ENCODE measurements at places on chromosomes 12 and 14.
A peak's percentile ranks its signal among the peaks of the same experiment; 100 is the strongest.

- peak; percentile 64 for DNase-seq
Observed at GRCh38 chr14:104865631-104866441, 768 bp downstream of the CEP170B start.

DNA sequence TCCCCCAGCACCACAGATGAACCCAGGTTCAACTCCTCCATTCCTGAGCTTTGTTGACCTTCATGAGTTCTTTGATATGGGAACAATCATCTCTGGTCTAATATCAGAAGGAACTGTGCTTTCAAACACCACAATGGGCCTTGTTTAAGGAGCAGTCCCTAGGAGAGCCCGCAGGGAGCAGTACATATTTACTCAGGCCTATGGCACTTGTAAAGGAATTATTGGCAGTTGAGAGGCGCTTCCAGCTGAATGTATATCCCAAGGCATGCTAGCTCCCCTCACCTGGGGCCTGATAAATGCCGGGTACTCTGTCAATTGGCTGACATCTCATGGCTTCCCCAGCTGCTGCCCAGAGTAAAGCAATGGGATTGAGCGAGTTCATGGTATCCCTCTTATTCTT, 76.2 kb downstream of the ZFP36L1 start:
- DNase-seq: no peak

GRCh38 chr14:21102521-21103410, 1.9 kb downstream of the TMEM253 start:
- DNase-seq: no peak

DNA sequence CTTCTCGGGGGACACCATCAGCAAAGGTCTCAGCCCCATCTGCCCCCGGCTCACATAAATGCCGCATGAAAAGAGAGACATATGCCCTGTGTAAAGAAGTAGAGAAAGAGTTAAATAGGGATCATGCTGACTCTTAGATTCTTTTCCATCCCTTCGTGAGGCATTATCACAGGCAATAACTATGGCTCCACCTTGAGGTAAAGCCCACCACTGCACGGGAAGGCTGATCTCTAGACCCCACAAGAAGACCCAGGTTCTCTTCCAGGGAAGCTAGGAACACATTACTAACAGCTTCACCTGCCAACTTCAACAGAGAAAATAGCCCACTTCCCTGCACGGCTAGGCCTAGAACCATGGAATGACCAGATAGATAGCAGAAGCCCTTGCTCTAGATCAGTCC, 14.1 kb upstream of the NOP2 start:
- no peak for DNase-seq

DNA sequence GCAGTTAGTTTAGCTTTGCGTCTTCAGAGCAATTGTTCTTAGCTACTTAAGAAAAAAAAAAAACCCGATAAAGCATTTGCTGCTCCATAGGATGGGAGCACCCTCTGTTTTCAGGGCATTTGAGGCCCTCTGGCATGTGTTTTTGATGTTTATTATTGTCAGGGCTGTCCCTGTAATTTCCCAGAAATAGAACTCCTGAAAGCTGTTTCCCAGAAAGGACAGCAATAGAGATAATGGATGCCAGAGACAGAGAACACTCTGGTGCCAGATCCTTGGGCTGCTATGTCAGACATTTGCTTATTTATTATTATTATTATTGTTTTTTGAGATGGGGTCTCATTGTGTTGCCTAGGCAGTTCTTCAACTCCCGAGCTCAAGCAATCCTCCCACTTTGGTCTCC, 201.3 kb downstream of the ALG10 start:
- DNase-seq: no peak

GRCh38 chr14:22593189-22593588, 4.2 kb upstream of the DAD1 start:
- DNase-seq: no peak

DNA sequence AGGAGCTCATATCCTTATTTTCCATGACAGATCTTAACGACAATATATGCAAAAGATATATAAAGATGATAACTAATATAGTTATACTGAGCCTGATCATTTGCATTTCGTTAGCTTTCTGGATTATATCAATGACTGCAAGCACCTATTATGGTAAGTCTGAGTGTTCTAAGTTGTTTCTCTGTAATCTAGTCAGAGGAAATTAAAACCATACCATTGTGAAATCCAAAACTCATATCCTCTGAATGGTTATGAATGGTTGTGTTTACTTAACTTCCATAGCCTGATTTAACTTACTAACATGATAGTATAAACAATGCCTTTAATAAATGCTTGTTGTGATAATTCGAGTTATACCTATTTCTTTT, 760 bp downstream of the TMEM19 start:
- DNase-seq: no peak

DNA sequence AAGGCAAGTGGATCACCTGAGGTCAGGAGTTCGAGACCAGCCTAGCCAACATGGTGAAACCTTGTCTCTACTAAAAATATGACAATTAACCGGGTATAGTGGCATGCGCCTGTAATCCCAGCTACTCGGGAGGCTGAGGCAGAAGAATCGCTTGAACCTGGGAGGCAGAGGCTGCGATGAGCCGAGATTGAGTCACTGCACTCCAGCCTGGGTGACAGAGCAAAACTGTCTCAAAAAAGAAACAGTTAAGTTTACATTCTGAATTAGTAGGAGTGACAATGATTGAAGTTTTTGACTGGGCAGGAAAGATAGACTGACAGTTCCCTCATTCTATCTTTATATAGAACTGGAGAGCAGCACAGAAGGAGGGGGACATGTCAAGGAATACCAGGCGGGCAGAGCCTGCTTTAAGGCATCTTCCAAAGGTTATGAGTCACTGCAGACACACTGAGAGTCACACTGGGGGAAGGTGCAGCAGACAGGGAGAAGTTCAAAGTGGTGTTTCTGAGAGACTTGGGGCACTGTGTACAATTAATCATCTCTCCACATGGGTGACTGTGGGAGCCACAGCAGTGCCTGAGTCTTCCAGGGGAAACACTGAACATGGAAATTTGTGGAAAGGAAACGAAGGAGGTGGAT, 42.8 kb upstream of the RNASE3 start:
- DNase-seq: no peak

DNA sequence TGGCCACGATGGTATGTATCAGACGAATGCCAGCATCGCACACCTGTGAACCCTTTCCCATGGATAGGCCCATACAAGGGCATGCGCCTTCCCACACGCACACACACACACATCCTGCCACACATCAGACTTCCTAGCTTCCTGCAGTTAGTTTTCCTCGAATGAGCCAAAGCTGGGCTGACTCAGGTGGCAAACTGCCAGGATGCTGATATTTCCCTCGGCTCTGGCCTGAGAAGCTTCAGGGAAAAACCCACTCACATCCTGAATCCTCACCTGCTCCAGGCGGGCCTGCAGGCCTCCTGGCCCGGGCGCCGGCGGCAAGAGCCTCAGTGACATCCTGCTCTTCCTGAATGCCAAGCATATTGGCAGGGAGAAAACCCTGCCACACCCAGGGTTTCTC, 22.4 kb downstream of the CALM1 start:
- peak; percentile 79 for DNase-seq

DNA sequence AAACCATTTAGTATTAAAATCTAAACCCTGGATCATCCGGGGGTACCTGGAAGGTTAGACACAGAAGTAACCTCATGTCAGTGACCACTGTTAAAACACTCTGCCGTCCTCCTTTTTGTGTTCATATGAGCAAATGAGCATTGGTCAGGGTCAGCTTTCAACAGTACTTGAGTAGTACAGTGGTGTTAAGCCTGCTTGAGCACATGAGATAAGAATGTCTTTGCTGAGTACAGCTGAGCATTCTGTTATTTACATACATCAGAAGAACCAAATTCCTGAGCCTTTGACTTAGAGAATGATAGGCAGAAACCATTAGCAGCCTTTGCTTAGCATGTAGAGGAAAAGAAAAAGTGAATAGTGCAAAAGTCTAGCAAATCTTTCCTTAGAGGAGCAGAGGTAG, 38.6 kb upstream of the LRTM2 start:
- no peak for DNase-seq

DNA sequence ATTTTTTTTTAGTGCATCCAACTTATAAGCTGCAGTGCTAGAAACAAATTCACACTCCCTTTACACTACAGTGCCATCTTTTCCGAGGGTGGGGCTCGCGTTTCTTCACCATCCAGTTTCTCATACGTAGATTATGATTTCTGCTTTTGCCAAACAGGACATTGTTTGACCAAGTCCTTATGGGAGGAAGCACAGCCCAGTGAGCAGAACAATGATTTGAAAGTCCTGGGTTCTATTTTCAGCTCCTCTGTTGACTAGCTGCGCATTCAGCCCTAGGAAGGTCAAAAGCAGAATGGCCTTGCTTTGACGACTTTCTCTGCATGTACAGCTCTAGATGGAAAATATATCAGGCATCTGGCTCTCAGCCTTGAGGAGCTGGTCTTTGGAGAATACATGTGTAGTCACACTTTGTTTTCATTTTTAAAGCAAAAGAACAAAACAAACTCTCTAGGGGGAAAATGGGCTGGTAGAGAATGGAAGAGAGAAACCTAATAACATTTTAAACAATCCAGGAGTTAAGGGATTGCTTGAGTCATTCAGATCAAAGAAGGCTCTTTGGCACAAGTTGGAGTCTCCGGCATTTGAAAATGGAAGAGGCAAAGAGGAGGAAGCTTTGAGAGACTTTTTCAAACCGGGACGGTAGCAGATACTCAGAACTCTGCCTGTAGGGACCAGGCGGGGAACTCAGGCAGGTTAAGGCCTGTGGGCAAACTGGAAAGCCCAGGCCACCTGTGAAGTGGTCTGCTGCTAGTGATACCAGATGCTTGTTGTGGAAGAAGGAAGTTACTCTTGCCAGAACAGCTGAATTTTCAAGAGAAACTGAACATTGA, 257.3 kb upstream of the PLEKHG7 start:
- no peak for DNase-seq

- DNase-seq: peak; percentile 3
Observed at GRCh38 chr12:15982471-15982870, 71.3 kb downstream of the DERA start.

- DNase-seq: no peak
Observed at GRCh38 chr12:116922194-116922897, 11.6 kb downstream of the FBXW8 start.

DNA sequence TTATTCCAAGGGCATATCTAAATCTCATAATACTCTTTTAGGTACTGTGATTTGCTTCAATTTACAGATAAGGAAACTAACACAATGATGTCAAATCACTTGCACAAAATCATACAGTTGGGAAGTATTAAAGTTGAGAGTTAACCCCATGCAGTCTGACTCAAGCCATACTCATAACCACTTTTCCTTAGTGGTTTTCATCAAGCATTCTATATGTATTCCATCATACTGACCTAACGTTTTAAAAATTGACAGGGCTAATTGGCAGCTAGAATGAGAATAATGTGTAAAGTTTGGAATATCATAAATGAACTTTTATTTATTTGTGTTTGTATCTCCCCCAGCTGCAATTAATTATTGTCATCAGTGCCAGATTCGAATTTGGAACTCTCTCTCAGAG, 20.9 kb downstream of the PUS7L start:
- DNase-seq: no peak

- peak; percentile 77 for DNase-seq
Observed at GRCh38 chr12:113048716-113049127, 7.8 kb upstream of the DTX1 start.

GRCh38 chr12:60263161-60263560, 667.3 kb downstream of the SLC16A7 start:
- DNase-seq: no peak

DNA sequence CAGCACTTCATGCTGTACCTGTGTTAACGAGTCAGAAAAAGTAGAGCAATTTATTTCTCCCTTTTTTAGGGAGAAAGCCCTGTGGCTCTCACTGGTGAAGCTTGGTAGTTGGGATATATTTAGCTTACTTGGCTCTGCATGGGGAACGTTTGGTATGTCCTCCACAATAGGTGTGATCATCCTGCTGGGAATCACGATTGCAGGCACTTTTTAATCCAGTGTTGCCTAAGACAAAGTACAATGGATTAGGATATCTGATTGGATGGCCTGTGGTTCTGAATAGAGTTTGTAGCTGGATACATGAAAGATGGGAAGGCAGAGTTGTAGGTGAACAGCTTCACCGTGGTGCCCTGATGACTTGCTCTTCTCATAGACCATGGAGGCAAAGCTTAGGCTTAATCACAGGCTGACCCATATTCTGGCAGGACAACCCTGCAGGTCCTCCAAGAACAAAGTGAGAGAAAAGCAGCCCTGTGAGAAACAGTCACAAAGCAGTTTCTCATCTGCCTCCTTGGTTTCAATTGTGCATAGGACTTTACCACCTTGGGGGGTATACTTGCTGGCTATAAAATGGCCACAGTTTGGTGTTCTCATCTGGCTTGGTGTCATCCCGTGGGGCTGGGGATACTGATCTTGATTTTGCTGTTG, 7.5 kb downstream of the RESF1 start:
- no peak for DNase-seq

GRCh38 chr12:21539797-21540196, 13.7 kb downstream of the SPX start:
- DNase-seq: no peak

- DNase-seq: no peak
Observed at GRCh38 chr14:57818511-57818910, 47.4 kb downstream of the SLC35F4 start.

GRCh38 chr12:109949089-109949488, 47.1 kb downstream of the GIT2 start:
- DNase-seq: no peak

- no peak for DNase-seq
Observed at GRCh38 chr12:91851741-91852477, 293.7 kb downstream of the BTG1 start.

DNA sequence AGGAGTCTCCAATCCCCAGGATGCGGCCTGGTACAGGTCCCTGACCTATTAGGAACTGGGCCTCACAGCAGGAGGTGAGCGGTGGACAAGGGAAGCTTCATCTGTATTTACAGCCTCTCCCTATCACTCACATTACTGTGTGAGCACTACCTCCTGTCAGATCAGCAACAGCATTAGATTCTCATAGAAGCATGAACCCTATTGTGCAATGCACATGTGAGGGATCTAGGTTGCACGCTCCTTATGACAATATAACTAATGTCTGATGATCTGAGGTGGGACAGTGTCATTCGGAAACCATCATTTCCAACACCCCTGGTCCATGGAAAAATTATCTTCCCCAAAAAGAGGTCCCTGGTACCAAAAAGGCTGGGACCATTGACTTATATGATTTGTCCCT, 1000.5 kb downstream of the FLRT2 start:
- DNase-seq: no peak

GRCh38 chr14:29858299-29858698, 69.3 kb downstream of the PRKD1 start:
- DNase-seq: no peak

DNA sequence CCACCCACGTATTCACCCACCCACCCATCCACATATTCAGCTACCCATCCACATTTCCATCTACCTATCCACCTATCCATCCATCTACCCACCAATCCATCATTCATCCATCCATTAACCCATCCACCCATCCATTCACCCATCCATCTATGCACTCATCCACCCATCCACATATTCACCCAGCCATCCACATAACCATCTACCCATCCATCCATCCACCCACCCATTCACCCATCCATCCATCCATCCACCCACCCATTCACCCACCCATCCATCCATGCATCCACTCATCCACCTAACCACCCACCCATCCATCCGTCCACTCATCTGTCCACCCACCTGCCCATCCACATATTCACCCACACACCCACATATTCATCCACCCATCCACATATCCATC, 70.5 kb downstream of the LGMN start:
- no peak for DNase-seq

GRCh38 chr12:101653503-101653902, 43.9 kb upstream of the CHPT1 start:
- no peak for DNase-seq

Data from HTR-8/SVneo (cell line).